ENCODE measurements at places on chromosomes 12 and 14.
A peak's percentile ranks its signal among the peaks of the same experiment; 100 is the strongest.

- DNase-seq = no peak
Observed at GRCh38 chr14:78666336-78667056, 496.3 kb downstream of the NRXN3 start.

GRCh38 chr14:58026967-58027366, 125.0 kb downstream of the ARMH4 start:
- DNase-seq = no peak

- DNase-seq = no peak
Observed at GRCh38 chr14:71739273-71739990, 192.8 kb upstream of the RGS6 start.

DNA sequence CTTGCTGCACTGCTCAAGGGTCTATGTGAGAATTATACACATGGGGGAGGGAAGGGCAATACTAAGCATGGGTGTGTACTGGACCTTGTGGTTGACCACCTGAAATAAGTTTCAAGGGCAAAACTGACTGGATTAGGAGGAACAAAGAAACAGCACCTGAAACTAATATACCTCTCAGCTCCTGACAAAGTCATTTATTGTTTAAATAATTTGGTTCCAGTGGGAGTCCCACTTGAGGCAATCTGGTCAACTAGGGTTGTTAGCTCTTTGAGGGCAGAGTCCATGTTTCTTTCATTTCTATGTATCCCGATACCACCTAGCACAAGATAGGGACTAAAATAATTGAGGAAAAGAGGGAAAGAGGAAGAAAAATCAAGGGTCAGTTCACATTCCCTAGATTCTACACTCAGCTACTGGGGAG, 45.5 kb downstream of the STXBP6 start:
- no peak for DNase-seq

DNA sequence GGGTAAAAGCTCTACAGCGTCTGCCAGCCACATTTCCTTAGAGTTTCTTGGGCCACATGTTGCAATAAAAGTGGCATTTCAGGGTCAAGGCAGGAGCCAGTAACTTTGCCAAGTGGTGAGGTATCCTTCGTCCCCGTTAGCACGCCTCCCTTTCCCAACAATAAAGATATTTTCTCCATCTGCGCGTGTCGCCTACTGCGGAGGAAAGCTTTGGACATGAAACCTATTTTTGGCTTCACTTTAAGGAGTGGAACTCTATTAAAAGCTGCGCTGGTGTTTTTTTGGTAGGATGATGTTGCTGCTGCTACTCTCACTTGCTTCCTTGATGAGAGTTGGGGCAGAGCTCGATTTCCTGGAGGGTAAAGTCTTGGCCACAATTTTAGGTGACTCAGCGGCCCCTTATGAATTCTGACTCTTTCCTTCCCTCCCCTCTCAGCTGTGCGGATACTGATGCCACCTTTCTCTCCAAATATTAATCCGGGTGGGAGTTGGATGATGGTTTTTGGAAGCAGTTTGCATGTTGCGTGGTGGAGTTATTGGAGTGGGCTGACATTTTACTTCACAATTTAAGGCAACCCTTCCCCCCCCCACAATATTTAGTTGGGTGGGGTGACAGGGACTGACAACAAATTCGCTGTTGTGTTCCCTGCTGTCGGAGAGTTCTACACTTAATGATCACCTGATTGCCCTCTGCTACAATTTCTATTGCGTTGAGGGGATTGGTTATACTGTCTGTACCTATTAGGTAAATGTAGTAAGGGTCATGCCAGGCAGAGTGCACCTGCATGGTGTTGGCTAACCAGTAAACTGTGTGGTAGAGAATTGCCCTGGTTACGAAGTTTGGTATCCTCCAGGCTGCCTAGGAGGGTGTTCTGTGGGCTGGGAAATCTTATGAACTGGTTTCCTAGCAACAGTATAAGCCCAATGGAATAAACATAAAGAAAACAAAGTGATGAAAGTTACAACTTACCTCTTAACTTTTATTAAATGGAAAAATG, 1.1 kb downstream of the CCDC91 start:
- peak; percentile 11 for DNase-seq

DNA sequence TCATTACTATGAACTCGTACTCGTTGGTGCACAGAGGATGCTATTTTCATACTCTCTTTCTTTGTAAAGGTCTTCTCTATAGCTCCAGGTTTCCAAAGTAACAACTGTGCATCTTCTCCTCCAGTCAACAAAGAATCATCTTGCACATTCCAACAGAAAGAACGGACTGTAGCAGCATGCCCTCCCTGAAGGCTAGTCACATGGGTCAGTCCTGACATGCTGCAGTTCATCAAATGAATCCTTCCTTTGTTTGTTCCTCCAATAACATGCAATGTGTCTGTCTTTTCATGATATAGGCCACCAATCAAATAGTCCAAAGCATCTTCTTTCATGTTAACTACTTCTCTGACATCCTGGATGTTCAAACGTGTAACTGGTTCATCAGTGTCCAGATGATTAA, 42.9 kb downstream of the WDR89 start:
- no peak for DNase-seq

DNA sequence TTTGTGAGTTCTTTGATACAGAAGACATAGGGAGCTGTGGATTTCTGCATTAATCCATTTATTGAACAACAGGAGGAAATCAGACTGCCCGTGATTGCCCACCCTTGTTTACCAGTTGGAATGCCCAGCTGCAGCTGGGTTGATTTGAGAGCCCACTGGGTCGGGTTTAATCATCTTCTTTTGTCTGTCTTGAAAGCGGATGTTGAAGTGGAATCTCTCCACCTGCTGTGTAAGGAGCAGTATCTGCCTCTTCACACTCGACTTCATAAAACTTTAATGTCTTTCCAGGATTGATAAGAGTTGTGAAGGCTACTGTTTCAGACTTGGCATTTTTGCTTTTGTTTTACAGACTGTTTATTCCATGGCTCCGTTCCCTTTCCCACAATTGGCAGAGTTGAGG, 39.9 kb downstream of the TBC1D30 start:
- no peak for DNase-seq

GRCh38 chr14:80167793-80168448, 43.4 kb downstream of the DIO2 start:
- no peak for DNase-seq

DNA sequence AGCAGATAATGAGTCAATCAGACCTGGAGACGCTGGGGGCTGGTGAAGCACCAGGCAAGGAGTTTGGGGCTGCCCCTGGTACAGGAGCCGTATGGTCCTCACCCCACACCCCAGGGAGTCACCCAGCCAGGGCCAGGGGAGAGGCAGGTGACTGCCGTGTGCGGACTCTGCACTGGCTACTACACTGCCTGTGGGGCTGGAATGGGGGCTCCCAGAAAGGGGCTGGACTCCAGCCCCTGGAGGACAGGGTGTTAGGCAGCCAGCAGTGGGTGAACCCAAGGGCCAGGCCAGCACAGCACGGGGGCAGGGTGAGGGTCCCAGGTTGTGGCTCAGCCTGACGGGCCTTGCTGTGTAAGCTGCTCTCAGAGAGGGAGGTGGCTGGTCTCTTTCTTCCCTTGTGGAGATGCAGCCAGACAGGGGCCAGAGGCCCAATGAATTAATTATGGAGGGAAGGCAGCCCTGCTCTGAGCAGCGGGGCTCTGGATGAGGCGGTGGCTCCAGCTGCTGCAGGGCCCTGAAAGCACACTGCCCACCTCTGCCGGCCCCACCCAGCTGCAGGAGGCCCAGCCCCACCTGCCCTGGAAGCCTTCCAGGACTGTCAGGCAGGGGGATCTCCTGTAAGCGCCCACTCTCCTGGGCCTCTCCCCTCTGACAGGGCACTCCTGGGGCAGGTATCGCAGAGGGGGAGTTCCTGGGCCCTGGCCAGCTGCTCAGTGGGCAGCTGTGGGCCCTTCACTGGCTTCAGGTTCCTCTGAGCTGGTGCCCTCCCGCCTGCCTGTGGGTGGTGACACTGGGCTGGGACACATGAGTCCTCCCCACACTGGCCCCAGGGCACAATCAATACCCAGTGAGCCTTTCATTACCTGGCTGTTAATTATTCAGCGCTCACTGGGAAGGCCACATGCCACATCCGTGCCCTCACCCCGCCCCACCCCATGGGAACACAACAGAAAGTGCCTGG, 142.5 kb upstream of the C14orf180 start:
- no peak for DNase-seq

DNA sequence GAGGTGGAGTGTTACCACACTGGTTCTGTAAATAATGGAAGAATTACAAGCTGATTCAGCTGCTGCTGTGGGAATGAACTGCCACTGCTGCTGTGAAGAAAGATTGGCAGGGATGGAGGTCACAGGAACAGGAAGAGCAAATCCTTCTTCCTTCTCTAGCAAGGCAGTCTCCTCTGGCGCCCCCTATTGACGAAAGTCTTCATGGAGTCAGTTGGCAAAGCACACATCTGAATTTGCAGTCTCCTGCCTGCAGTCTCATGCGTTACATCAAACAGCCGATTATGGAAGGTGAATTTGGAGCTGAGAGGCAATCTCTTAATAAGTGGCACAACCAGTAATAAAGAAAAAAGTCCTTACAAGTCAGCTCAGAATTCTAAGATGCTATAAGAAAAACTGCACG, 106.0 kb upstream of the TMTC1 start:
- DNase-seq = no peak

- DNase-seq = no peak
Observed at GRCh38 chr14:101122237-101123141, 219.0 kb upstream of the RTL1 start.

GRCh38 chr12:30211743-30212142, 428.0 kb upstream of the TMTC1 start:
- DNase-seq = no peak

- no peak for DNase-seq
Observed at GRCh38 chr14:92683041-92683440, 65.4 kb downstream of the LGMN start.

DNA sequence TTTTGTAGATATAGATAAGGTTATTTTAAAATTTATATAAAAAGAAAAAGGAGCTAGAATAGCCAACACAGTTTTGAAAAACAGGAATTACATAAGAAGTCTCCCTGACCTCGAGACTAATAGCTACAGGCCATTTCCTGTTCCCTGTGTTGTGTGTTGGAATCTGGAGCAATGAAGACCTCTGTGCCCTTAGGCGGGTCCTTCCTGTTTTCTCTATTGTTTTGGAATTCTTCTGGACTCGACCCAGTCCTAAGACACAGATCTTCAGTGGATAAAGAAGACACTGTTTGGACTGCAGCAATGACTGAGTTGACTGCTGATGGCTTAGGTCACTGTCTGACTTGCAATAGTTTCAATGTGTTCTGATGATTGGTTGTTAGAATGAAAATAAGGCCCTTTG, 26.2 kb downstream of the SNRPF start:
- DNase-seq = no peak

- no peak for DNase-seq
Observed at GRCh38 chr14:72576258-72576657, 317.6 kb downstream of the DPF3 start.

DNA sequence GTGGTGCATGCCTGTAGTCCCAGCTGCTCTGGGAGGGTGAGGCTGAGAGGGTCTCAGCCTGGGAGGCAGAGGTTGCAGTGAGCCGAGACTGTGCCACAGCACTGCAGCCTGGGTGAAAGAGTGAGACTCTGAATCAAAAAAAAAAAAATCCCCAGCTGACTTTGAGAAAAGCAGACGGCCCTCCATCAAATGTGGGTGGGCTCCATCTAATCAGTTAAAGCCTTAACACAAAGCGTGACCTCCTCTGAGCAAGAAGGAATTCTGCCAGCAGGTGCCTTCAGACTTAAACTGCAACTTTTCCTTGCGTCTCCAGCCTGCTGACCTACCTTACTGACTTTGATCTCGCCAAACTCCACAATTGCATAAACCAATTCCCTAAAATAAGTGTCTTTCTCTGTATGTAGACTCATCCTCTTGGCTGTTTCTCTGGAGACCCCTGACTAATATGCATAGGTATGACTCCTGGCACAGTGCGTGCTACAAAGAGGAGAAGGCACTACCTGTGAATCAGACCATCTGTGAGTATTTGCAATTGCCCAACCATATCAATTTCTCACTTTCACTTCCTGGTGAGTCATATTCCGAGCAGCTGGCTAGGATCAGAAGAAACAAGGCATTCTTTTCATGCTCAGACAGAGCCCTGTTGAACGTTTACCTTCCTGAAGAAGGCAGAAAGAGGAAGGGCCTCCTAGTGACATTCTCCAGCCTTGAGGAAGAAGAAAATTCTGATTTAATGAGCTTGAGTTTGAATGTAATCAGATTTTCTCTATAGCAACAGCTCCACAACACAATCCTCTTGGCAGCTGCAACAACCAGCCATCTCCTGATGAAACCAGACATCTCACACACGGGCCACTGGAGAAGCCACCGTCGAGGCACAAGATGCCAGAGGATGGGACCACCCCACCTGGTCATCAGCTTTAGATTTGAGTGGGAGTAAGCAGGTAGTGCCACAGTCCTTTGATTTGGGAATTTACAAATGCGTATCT, 54.3 kb downstream of the CLMN start:
- DNase-seq = peak; percentile 77

DNA sequence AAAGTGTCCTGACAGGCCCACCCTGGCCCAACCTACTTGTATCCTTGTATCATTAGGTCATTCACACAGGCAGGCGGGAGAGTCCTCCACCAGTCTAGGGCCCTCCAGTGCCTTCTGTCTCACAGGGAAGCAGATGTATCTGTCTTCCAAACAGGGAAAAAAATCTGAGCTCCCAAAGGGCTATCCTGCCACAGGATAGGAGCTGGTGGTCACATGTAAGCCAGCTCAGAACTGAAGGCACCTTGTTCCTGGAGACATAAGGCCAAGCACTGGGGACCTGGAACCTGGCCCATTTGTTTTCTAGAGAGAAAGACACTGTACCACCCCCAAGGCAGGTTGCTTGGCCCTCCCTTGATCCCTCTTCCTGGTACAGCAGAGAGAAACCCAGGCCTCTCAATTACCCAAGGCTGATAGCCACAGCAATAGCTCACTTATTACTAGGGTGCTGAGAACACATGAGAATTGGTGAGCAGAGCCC, 19.4 kb upstream of the PLEKHH1 start:
- DNase-seq = no peak

DNA sequence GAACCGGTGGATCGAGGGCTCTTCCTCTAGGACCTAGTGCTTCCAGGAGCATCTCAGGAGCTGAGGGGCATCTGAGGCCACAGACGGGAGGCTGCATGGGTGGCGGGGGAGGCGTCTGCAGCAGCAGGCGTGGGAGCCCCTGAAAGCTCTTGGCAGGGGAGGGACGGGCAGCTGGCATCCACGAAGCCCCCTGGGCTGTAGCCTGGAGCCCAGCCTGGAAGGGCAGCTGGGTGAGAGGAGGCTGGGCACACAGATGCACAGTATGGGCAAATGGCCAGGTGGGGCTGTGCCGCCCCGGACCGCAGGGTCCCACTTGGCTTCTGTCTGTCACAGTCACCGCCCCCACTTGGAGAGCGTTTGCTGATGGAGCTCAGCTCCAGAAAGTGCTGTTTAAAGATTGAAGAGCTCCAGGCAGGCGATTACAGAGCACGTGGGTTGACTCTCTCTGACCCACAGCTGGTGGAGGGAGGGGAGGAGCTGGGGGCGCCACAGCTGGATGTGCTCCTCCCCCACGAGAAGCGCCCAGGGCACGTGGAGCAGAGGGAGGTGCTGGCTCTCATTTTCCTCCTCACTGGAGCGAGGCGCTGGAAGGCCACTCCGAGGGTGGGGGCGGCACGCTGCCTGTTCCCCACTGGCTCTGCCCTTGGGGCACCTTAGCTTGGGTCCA, 155.0 kb upstream of the C14orf180 start:
- no peak for DNase-seq

Measured in stimulated activated naive B cell treated with anti-CD40 and anti-IgM and Interleukin-4, amounts not matched to agents 10 μg/mL and 1 μg/mL and 100 μg/mL, for 72 hours (primary cell).